ENCODE measurements at places on chromosomes 12 and 14.
A peak's percentile ranks its signal among the peaks of the same experiment; 100 is the strongest.

- DNase-seq = no peak
Observed at GRCh38 chr14:73258076-73258475, 20.8 kb downstream of the PAPLN start.

DNA sequence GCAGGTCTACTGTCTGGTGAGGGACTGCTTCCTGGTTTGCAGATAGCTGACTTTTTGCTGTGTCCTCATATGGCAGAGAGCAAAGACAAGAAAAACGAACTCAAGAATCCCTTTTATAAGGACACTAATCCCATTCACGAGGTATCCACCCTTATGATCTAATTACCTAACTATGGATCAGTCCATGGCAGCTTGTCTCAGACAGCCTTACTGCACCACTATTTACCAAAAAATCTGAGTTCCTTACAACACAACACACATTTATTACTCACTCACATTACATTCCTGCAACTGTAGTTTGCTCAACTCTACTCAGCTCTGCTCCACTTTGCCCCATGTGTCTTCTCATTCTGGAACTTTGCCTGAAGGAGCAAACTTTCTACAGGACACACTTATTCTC lies 10.1 kb upstream of the SLC6A15 start:
- DNase-seq = no peak

GRCh38 chr14:74614508-74615495 lies 2.8 kb upstream of the LTBP2 start:
- peak; percentile 83 for DNase-seq

DNA sequence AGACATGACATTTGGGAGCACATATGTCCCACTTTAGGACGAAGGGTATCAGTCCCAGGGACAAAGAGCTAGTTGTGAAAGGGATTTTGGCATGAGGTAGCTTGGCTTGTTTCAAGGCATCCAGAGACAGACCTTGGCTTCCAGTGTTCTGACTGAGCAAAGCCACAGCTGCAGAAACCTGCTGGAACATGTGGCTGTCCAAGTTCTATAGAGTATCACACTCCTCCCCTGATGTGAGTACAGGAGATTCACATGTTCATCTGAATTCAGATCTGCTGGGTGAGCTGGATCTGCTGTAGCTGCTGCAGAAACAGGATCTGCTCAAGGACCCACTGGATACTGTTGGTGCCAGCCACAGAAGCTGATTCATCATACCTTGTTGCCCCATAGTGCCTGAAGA lies 10.1 kb upstream of the C14orf39 start:
- no peak for DNase-seq

GRCh38 chr12:119308708-119309456 lies 25.6 kb upstream of the CCDC60 start:
- no peak for DNase-seq

DNA sequence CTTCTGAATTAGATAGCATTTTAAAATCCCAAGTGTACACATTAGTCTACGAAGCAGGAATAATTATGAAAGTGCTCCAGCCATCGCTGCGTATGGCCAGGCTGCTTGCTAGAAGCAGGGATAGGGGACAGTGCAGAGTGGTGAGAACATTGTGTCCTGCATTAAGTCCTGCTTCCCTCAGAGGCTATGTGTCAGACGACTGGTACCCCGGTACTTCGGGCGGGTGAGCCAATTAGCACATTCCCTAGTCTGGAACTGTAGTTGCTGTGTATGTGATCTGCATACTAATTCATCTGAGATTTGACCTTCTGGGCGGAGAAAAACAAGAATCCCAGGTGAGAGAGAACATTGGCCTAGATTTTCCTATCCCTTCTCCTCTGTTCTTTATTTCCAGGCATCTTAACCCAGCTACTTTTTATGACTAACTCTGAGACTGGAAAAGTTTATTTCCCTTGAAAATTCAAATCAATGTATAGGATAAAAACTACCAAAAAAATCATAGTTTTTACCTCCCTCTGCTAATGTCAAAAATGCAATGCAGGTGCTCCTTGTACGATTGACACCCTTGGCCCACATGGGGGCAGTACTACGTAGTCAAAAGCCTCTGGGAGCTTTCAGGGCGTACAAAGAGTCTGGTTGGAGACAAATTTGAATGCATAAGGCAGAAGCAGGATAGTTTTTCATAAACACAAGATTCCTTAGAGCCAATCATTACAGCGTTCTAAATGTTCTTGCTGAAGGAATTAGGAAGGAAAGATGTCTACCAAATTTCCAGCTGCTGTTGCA lies 764.3 kb downstream of the NOVA1 start:
- DNase-seq = peak; percentile 3

- no peak for DNase-seq
Observed at GRCh38 chr14:54627540-54628363, 60.8 kb downstream of the SAMD4A start.

DNA sequence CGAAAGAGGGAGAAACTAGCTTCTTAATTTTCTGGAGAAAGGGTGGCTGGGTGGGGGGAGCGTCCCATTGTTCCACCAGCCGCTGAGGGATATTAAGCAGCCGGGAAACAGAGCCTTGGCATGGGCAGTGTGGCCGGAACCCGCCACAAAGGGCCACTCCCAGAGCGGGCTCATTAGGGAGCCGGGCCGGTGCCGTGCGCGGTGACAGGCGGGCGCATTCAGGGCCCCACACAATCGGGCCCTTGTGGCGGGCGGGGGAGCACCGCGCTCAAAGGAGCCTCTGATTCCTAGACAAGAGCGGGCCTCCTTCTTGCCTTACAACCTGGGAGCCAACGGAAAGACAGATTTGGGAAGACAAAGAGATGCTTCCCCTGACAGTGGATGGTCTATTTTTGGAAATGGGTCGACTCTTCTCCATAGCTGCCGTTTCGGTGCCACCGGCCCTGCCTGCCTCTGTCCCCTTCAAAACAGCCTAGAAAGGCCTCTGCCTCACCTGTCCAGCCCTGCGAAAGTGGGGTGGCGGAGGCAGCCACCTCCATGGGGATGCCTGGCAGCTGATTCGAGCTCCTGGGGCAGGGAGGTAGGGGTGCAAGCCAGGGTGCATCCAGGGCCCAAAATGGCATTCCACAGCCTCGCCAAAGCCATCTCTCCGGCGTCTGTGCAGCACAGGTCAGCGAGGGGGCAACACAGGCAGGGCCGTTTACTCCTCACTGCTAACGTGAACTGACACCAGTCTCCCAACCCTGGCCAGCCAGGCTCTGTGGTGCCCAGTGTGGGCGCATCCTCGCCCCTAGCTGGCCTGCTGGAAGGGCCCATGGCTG lies 10.9 kb downstream of the CCDC85C start:
- no peak for DNase-seq

DNA sequence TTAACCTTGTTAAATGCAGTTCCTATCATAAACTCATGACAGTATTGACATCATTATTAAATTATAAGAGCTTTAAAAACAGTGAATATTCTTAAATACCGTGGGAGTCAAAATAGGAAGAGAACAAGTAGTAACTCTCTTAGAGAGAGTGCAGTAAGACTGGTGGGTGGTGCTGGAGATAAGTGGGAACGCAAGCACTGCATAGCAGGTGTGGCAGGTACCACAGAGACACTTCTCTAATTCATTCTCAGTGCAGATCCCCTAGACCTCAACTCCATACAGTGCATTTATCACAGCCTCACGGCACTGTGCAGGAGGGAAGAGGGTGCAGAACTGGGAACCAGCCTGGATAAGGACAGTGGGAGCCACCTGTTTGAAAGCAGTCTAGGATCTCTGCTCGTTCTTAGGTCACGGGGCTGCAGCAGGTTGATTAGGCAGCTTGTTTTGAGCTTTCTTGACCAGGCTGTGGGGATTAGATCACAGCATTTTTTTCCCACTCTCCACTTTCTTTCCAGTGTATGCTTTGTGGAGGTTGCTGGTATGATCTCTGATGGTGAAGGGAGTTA lies 165.6 kb downstream of the PRKCH start:
- DNase-seq = no peak

DNA sequence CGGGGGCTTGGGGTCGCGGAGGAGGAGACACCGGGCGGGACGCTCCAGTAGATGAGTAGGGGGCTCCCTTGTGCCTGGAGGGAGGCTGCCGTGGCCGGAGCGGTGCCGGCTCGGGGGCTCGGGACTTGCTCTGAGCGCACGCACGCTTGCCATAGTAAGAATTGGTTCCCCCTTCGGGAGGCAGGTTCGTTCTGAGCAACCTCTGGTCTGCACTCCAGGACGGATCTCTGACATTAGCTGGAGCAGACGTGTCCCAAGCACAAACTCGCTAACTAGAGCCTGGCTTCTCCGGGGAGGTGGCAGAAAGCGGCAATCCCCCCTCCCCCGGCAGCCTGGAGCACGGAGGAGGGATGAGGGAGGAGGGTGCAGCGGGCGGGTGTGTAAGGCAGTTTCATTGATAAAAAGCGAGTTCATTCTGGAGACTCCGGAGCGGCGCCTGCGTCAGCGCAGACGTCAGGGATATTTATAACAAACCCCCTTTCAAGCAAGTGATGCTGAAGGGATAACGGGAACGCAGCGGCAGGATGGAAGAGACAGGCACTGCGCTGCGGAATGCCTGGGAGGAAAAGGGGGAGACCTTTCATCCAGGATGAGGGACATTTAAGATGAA lies 630 bp downstream of the FOS start:
- DNase-seq = peak; percentile 60

DNA sequence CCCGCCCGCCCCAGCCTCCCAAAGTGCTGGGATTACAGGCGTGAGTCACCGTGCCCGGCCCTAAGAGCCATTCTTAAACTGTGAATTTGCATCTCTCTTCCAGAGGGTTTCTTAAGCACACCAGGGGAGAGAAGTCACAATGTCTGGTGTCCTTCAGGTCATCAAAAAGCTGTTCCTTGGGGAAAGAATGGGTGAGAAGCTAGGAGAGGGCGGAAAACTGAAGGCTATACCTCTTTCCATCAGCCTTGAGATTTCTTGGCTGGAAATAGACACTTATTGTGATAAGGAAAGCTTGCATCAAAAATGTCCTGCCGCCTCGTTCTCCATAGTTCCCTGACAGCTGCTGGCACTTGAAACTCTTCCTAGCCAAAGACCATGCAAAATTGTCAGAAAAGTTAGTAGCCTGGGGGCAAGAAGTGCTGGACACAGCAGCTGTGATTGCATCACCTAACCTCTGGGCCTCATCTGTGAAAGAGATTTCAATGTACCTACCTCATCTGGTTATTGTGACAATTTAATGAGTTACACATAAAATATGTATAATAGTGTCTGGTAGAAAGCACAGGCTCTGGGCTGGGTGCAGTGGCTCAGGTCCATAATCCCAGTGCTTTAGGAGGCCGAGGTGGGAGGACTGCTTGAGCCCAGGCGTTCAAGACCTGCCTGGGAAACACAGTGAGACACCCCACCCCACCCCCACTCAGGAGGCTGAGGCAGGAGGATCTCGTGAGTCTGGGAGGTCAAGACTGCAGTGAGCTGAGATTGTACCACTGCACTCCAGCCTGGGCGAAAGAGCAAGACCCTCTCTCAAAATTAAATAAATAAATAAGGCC lies 9.7 kb upstream of the UBC start:
- peak; percentile 91 for DNase-seq

DNA sequence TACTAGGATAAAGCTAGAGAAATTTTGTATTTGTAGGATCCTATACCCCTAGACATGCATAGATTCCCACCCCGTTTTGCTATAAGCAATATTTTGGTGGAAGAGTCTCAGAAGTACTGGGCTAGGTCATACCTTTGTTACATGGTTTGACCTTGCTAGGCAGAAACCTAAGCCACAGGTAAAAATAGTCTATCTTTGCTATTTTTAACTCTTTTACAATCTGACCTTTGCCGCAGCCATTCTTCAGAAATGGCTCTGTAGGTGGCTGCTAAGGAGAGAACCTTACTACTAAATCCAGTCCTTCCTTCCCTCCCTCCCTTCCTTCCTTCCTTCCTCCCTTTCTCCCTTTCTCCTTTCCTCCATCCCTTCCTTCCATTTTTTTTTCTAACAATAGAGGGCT lies 242.9 kb upstream of the SEL1L start:
- no peak for DNase-seq

GRCh38 chr12:44708218-44708617 lies 167.9 kb downstream of the NELL2 start:
- DNase-seq = no peak

- no peak for DNase-seq
Observed at GRCh38 chr14:21352587-21352986, 31.2 kb downstream of the SUPT16H start.

DNA sequence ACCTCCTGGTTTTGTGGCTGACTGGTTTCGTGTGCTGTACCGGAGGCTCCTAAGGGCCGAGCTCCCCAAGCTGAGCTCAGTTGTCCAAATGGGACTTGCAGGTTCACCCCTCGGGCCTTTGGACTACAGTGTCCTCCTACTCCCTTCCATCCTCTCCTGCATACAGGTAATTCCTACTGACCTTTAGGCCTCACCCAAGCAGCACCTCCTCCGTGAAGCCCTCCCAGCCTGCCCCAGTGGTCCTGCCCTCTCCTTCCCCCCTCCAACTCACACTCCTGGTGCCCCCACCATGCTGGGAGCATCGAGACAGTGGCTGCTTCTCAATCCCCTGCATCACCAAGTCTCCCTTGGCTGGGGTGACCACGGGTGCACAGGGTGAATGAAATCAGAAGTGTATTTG lies 27.1 kb upstream of the YY1 start:
- no peak for DNase-seq

DNA sequence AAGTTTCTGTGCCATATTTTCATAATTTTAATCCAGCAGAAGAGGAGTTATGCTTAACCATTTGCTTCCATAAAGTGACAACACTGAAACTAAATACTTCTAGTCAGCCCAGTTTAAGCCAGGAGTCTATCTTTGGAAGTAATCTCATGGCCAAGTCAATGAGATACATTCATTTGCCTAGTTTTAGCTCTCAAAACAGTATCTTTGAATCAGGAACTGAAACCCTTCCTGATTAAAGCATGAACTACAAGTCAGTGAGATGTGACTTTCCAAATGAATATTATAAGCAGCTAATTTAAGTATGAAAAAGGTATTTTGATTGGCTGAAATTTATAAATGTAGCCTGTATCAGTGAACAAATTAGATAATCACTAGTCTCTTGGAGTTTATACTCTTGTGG lies 491.5 kb downstream of the SLC6A15 start:
- no peak for DNase-seq

DNA sequence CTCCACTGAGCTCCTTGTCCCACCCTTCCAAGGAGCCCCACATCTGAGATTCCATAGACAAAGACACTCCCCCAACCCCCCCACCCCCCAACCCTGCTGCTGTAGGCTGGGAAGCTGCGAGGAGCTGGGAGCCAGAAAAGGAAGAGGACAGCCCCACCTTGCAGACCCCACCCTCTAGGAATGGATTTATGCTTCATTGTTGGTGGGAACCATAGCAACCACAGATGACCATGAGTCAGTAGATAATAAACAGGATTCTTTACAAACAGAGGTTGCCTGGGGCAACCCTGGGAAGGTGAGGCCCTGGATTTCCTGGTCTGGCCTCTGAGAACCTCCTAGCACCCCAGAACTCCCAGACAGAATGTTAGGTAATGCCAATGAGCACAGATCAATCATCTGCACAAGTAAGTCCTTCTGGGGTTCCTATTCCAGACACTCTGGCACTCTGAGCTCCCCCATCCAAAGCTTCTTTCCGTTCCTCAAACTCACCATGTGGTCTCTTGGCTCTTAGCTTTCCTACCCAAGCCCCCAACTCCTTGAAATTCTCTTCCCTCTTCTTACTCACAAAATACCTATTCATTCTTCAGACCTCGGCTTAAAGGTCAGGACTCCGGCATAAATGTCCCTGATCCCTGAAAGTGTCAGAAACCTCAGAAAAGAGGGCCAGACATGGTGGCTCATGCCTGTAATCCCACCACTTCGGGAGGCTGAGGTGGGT lies 15.2 kb upstream of the PLEKHG6 start:
- peak; percentile 95 for DNase-seq

All from PC-9 (cell line).